Activated effector memory CD4-positive, alpha-beta T cell treated with Interleukin-2 at 50 U/mL for 16 hours (primary cell): ENCODE measurements at places on chromosomes 2 and 18.

- no peak for DNase-seq
Measured at GRCh38 chr2:225739328-225739727, 339.8 kb downstream of the NYAP2 start.

DNA sequence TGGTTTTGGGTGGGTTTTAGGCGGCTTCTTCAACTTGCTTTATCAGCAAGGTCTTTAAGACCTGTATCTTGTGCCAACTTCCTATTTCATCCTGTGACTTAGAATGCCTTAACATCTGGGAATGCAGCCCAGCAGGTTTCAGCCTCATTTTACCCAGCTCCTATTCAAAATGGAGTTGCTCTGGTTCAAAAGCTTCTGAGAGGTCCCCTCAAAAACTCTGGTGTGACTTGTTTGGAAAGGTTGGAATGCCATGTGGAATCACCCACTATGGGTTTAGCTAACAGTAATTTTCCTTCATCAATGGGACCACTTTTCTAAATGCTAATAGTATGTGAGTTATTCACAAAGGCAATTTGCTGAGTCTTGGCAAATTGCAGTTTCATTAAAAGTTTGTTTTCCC, 509.4 kb upstream of the SMIM21 start:
- no peak for DNase-seq

DNA sequence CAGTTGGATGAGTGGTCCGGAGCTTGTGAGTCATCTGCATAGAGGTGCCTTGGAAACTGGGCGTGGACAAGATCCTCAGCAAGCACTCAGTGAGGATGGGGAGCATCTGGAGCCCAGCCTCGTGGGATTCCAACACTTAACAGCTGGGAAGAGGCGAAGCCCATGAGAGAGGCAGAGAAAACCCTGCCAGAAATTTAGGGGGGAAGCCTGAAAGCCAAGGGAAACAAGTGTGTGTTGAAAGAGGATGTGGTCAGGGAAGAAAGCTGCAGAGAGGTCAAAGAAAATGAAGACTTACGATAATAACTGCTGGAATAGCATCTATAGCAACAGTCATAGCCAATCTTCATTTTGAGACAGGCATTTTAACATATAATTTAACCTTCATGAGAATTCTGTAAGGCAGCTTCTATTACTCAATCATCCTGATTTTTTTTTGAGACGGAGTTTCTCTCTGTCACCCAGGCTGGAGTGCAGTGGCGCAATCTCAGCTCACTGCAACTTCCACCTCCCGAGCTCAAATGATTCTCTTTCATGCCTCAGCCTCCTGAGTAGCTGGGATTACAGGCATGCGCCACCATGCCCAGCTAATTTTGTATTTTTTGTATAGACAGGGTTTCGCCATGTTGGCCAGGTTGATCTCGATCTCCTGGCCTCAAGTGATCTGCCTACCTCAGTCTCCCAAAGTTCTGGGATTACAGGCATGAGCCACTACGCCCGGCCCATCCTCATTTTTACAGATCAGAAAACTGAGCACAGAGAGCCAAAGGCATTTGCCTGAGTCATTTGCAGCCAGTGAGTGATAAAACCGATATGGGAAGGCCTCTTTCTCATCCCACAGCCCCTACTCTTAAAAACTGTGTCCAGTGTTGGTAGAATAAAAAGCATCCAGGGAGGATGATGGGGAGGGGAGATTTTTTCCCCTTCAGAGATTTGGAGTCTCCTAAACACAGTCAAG, 214.4 kb upstream of the EPAS1 start:
- DNase-seq, result no peak

DNA sequence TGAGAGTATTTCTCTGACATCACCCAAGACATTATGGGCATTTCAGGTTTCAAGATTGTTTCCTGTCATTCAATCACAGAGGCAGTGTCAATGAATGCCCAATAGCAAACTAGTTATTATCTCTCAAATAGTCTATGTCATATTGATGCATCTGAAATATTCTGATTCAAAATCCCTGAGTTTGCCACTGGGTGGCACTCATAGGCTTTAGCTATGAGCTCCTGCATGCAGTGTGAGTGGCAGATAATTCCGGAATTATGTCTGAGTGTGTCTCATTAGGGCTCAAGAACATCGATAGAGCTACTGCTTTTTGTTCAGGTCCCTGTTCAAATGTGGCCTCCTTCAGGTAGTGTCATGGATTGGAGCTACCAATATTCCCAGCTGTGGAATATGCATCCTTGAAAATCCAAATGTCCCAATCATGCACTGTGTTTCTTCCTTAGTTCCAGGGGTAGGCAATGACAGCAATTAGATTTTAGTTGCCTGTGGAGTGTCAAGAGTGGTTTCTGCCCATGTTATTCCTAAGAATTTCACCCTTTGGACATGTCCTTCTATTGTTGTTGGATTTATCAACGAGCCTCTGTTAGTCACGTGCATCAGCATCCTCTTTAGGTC, 7.8 kb upstream of the OR6B3 start:
- no peak for DNase-seq

DNA sequence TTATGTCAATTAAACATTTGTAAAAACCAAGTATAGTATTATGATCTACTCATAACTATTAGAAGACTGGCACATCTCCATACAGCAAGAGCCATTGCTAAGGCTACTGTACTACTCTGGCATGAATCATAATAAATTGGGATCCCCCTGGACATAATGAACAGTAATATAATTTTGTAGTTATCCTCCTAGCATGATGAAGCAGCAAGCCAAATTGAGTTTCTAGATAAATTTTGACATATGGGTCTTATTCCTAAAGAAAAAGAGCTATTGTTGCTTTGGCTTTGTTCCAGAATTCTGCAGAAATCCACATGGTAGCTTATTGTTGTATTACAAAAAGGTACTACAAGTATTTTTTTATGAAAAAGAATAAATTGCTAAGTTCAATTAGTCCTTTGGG, 204.3 kb downstream of the CAMKMT start:
- no peak for DNase-seq

DNA sequence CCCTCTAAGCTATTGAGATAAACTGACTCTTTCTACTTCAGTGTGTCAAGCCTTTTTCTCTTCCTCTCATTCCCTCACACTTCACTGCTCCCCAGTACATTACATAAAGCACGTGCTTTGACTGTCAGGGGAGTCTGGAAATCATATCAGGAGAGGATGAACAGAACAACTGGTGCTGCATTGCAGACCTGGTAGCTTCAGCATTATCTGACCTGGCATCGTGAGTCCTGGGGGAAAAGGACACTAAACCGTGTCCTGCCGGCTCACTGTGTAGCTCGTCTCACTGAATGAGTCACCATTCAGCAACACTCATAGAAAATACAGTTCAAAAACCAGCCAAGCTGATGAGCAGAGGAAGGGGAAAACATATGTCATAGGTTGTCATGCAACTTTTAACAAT, 108.5 kb upstream of the UNC80 start:
- DNase-seq, result no peak
